ENCODE measurements at places on chromosomes 3 and 15.

DNA sequence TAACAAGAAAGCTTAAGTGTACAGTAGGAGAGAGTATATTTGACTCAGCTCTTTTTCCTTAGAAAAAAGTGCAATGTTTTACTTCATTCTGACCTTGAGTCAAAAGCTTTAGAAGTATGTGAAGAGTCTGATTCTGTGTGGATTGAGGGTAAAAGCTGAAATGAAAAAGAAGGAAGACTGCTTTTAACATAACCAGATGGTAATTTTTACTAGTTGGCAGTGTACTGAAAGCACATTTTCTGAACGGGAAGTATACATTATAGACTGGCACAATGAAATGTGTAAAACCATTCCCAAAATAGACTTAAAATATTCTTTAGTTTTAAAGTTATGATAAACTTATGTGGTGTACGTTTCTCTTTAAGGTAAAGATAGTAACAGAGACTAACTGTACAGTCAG is 197.8 kb upstream of the ZNF717 start:
- no peaks in the 10 kb centered on the region for H3K36me3 ChIP-seq
- DNase-seq: no peak
- no peaks in the 10 kb centered on the region for H3K27me3 ChIP-seq
- no peak overlapping the region for H3K27ac ChIP-seq

DNA sequence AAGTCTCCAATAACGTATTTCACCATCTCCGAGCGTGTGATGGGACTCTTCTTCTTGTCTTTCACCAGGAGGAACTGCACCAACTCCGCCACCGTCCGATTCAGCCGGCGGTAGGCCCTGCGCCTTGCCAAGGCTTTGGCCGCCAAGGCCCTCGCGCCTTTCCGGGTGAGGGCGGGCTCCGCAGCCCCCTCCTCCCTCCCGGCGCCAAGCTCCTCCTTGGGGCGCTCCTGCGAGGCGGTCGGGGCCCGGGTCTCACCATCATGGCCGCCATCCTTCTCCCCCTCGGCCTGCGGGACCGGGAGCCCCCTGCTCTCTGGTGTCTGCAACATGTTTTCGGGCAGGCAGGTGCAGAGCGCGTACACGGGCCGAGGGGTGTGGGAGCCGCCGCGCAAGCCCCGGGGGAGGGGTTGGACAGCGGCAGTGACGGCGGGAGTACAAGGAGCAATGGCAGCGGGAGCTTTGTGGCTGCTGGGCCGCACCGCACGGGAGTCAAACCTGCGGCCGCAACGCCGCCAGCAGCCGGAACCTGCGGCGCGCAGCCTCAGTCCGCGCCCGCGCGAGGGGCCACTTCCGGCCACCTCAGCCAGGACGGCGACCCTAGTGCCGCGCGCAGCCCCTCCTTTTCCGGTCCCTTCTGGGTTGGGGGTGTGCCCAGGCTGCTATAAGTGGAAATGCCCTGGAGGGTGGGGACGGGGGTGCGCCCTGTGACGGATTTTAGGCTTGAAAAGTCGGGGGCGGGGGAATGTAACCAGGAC is at the start of gene MAGEF1:
MAGEF1 (minus strand) TSS at position 572 of the 755 bp plus-strand sequence; CDS start at position 329, 243 bp downstream.
- peak; percentile 65 for DNase-seq
- H3K36me3 ChIP-seq: peaks cover 20% of the 10 kb centered on the region
- no peaks in the 10 kb centered on the region for H3K27me3 ChIP-seq
- peak within 1 kb of the TSS; percentile 86 for H3K4me3 ChIP-seq

- peak overlapping the region; percentile 94 for H3K27ac ChIP-seq
- H3K27me3 ChIP-seq: no peaks in the 10 kb centered on the region
- H3K4me1 ChIP-seq: peaks cover 83% of the 10 kb centered on the region
- no peak overlapping the region for H3K4me3 ChIP-seq
- peaks cover 94% of the 10 kb centered on the region for H3K36me3 ChIP-seq
Measured at GRCh38 chr15:81309647-81310450, 14.1 kb downstream of the STARD5 start.

GRCh38 chr15:74036271-74037170 is 42.0 kb downstream of the PML start:
- H3K36me3 ChIP-seq: peaks cover 62% of the 10 kb centered on the region
- H3K4me1 ChIP-seq: no peaks in the 10 kb centered on the region
- no peak overlapping the region for H3K4me3 ChIP-seq
- H3K27ac ChIP-seq: no peak overlapping the region
- DNase-seq: no peak
- no peaks in the 10 kb centered on the region for H3K27me3 ChIP-seq

Data from activated B cell treated with CpG ODN at 0.5 μM for 24 hours (primary cell).